ENCODE measurements at places on chromosomes 4 and X.

GRCh38 chr4:154073107-154073822 lies 284.4 kb upstream of the SFRP2 start:
- no peak for DNase-seq

GRCh38 chrX:113868711-113869110 lies 715.2 kb upstream of the HTR2C start:
- DNase-seq, result no peak

GRCh38 chr4:82247171-82247570 lies 126.6 kb downstream of the HNRNPD start:
- DNase-seq, result no peak

GRCh38 chr4:4881432-4881831 lies 22.0 kb downstream of the MSX1 start:
- DNase-seq, result no peak

DNA sequence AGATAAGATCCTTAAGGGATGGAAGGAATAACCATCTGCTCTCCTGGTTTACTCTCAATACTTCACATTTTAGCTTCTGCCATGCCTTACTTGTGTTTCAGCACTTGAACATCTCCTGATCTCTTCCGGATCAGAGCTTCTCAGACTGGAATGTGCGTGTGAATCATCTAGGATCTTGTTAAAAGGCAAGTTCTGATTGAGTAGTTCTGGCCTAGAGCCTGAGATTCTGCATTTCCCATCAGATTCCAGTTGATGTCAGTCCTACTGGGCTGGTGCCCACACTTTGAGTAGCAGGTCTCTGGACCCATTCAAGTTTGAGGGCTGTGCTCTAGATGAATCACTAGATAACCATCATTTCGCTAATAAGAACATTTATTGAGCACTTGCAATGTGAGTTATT lies 20.0 kb downstream of the NDP start:
- DNase-seq, result no peak

DNA sequence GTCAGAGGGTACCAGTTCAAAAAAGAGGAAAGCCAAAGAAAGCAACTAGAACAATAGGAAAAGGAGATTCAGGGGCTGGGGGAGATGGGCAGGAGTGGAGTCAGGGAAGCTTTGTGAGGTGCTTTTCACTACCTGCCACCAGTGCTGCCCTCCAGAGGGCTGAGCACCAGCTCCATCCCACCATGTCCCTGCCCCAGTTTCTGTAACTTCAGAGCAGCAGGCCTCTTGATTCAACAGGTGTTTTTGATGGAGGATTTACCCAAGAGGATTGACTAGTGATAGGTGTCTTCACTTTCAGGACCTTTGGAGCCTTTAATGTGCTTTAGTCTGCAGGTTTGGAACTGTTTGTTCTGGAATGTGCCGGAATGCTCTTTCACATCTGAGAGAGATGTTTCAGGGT lies 12.1 kb downstream of the KIT start:
- DNase-seq, result no peak

GRCh38 chr4:119930546-119930945 lies 136.1 kb downstream of the MAD2L1 start:
- no peak for DNase-seq

- DNase-seq, result peak; percentile 79
Measured at GRCh38 chrX:132022967-132023895, at the start of gene STK26. STK26 (plus strand) TSS chrX:132023302; CDS start chrX:132023618, 316 bp downstream.

DNA sequence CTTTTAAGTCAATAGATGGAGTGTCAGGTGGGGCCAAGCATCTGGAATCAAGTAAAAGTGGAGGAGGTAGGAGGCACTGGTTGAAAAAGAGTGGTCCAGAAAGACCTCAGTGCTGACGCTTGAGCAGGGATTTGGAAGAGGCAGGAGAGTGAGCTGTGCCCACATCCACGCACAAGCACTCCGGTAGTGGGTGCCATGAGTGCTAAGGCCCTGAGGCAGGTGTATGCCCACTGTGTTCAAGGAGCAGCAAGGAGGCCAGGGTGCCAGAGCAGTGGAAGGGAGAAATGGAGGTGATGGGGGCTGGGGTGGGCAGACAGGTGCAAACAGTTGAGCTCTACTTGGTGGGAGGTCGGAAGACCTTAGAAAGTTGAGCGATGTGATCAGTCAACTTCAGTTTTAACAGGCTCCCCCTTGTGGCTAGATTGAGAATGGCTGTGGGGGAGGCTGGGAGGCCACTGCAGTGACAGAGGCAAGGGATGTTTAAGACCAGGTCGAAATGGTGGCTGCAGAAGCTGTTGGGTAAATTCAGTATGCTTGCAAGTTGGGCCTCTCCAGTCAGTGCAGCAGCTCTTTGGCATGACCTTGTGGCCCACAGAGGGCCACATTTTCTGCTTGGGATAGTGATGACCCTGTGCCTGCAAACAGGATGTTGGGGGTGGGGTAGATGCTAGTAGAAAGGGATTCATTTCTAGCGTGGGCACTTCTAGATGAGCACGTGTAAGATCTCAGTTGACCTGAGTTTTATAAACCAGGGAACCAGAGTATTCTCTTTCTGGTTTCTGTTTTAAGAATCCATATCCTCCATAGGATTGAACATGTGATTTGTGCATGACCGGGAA lies 12.7 kb downstream of the TKTL1 start:
- peak; percentile 84 for DNase-seq

DNA sequence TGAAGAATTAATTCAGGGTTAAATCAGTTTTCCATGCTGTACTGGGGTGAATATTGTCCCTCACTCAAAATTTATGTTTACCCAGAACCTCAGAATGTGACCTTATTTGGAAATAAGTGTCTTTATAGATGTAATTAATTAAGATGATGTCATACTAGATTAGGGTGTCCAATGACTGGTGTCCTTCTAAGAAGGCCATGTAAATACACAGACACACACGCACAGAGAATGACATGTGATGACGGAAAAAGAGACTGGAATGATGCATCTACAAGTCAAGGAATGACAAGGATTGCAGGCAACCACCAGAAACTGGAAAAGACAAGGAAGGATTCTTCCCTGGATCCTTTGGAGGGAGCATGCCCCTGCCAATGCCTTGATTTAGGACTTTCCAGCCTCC lies 84.6 kb upstream of the GPR34 start:
- no peak for DNase-seq

DNA sequence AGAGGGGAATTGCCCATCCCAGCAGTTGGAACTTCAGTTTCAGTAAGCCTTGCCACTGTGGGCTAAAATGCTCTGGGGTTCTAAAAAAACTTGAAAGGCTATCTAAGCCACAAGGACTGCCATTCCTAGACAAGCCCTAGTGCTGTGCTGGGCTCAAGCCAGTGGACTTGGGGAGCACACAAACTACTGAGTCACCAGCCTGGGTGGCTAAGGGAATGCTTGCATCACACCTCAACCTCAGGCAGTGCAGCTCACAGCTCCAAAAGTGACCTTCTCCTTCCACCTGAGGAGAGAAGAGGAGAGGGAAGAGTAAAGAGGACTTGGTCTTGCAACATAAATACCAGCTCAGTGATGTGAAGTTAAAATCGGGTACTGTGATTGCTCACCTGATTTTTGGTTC lies 116.7 kb upstream of the GLRA2 start:
- DNase-seq, result no peak

GRCh38 chrX:9988762-9989161 lies 21.6 kb downstream of the CLDN34 start:
- peak; percentile 27 for DNase-seq

DNA sequence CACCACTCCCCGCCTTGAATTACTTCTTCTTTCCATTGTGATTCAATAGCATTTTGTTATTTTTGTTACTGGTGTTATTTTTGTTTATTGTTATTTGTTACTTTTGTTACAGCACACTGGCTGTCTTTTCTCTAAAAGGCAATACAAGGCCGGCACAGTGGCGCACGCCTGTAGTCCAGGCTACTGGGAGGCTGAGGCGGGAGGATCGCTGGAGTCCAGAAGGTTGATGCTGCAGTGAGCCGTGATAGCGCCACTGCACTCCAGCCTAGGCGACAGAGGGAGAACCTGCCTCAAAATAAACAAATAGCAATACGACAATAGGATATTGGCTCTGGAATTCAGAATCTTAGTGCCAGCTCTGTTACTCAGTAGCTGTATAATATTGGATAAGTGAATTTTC lies 1.0 kb upstream of the MED12 start:
- no peak for DNase-seq

- DNase-seq, result no peak
Measured at GRCh38 chr4:143250617-143251016, 65.9 kb downstream of the USP38 start.

- DNase-seq, result no peak
Measured at GRCh38 chr4:42488114-42488513, 90.8 kb downstream of the SHISA3 start.

- DNase-seq, result no peak
Measured at GRCh38 chr4:188434643-188435042, 295.4 kb downstream of the TRIML1 start.

- no peak for DNase-seq
Measured at GRCh38 chrX:2360731-2361130, 140.0 kb downstream of the DHRSX start.

- no peak for DNase-seq
Measured at GRCh38 chr4:82715731-82716617, 82.6 kb downstream of the SCD5 start.

DNA sequence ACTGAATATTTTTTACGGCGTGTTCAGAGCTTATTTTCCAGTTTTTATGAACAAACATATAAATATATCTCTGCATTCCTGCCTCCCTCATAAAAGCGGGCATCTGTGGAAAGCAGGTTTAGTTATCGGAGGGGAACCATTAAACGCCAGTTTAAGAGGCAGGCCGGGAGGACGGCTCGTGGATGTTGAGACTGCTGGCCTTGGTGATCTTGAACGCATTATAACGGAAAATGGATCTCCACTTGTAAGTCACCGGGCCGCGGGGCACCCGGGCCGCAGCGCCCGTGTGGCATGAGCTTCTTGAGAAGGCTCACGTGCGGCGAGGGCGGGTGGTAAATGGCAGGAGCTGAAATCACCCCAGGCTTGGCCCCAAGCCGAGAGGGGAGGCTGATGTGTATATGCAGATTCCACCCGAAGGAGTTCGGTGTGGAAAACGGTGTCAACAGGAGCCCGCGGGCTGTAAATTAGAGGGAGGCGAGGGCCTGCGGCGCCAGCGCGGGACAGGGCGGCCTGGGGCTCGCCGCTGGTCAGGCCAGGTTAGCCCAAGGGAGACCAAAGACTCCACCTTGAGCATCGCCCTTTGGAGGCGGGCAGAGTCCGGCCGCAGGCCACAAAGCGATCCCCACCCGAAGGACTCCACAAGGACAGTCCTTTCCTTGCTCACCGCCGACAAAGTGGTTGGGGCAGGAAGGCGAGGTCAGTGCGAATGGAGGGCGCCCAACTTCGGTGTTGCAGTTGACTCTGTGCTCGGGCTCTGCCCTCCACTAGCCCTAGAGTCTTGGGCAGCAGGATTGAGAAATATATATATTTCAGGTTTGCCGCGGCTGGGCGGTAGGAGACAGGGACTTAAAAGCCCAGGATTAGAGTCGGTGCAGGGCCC lies 1.3 kb upstream of the HAND2 start:
- DNase-seq, result no peak

GRCh38 chrX:31233941-31234496 lies 162.2 kb upstream of the FTHL17 start:
- DNase-seq, result no peak

- DNase-seq, result peak; percentile 22
Measured at GRCh38 chrX:66408507-66408906, 230.4 kb downstream of the EDA2R start.

DNA sequence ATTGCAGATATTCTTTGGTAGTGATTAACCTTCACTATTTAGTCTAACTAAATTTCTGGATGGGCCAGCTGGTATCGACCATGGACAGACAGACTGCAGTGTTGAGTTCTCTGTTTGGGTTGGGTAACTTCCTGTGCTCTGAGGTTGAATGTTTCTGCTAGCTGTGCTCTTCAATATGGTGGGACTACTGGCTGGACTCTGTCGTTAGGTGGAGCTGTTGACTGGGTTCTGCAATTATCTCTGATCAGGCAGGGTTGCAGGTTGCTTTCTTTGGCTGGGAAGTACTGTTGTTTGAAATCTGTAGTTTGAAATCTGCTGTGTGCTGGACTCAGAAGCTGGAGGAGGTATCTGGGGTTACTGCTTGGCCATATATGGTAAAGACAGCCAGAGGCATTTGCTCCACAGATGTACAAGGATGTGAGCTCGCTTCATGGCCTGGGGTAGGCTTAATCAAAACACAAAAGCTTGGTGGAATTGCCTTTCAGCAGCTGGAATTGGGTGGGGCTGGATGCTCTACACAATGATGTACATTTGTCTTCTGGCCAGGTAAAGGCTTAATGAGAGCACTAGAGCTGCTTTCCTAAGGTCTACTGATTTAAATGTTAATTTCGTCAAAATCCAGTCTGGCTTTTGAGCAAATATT lies 1472.0 kb downstream of the FAM133A start:
- no peak for DNase-seq

GRCh38 chr4:110527156-110527555 lies 51.2 kb downstream of the ENPEP start:
- no peak for DNase-seq

GRCh38 chr4:112277705-112278448 lies 7.8 kb downstream of the TIFA start:
- DNase-seq, result no peak

DNA sequence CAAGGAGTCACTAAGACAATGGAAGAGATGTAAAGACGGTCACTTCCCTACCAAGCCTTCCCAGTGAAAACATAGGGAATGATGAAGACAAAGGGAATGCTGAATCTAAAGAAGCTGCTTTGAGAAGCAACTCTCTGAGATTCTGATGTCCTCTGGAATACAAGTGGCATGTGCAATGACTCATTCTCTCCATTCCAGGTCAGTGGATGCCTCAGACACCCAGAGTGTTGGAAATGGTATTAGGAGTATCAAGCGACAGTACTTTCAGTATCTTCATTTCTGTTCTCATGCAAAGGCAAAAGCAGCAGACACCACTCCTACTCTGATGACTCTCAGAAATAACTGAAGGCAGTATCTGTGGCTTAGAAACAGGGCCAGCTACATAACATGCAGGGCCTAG lies 102.6 kb downstream of the FSTL5 start:
- no peak for DNase-seq

DNA sequence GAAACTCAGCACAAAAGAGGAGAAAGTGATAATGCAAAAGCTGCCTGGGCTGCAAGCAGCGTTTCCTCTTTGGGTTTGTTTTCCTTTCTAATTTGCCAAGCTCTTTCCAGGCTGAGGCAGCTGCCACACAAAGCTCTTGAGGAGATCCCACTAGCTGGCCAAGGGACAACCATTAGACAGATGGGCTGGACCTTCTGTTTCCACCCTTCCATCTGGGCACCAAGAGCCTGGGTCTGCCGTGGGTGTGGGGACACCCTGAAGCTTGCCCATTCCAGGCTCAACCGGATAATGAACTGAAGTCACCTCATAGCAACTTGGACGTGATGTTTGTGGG lies 194.6 kb upstream of the C1QTNF7 start:
- no peak for DNase-seq

GRCh38 chr4:20565075-20565721 lies 135.1 kb upstream of the PACRGL start:
- DNase-seq, result no peak

- DNase-seq, result peak; percentile 73
Measured at GRCh38 chr4:26330186-26330787, 9.5 kb downstream of the RBPJ start.

DNA sequence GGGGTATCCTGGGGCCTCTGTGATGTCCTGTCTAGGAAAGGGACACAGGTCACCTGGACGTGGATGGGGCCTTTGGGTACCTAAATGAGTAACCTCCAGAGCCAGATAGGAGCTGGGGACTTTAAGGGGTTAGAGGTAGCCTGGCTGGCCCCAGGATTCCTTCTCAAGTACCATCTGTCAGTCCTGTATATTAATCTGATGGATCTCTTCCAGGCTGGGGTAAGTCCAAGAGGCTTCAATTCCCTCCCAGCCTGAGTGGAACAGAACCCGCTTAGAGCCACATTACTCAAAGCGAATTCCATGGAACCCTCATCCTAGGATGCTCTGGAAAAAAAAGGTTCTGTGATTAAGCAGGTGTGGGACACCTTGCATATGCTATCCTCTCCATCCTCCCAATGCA lies 24.8 kb upstream of the MAP3K15 start:
- no peak for DNase-seq
